ENCODE measurements at places on chromosomes 16 and 17.

DNA sequence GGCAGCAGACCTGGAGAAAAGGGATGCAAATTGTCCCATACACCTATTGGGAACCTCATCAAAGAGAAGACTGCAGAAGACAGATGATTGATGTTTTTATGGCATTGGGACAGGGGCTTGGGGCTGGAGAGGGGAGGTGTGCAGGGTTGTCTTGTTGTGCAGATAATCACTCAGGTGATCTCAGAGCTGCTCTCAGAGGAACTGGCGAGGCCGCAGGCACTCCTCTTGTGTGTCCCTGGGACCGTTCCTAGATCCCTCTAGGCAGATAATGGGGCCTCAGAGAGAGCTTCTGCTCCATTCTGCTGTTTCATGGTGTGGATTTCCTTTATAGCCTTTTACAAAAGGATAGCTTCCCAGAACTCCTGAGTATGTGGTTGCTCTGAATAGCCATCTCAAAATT, 1.6 kb downstream of the RNF213 start:
- no peak for DNase-seq

DNA sequence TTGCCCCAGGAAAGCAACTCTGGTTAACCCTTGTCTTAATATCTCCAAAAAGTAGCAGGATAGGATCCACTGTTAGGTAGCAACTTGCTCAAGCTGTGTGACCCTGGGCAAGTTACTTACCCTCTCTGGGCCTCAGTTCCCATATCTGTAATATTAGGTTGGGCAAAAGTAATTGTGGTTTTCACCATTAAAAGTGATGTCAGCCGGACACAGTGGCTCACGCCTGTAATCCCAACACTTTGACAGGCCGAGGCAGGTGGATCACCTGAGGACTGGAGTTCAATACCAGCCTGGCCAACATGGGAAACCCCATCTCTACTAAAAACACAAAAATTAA, 179.3 kb downstream of the FOXL1 start:
- no peak for DNase-seq

DNA sequence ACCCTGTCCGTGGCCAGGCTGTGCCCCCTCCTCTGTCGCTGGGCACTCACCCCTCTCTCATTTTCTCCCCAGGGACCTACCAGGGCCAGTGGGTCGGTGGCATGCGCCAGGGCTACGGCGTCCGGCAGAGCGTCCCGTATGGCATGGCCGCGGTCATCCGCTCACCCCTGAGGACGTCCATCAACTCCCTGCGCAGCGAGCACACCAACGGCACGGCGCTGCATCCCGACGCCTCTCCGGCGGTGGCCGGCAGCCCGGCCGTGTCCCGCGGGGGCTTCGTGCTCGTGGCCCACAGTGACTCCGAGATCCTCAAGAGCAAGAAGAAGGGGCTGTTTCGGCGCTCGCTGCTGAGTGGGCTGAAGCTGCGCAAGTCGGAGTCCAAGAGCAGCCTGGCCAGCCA, 41.9 kb downstream of the JPH3 start:
- DNase-seq, result no peak

GRCh38 chr17:29587591-29587990, 1.9 kb downstream of the GIT1 start:
- DNase-seq, result no peak

- peak; percentile 8 for DNase-seq
These were observed 2.7 kb downstream of the UTP18 start for GRCh38 chr17:51263006-51263405.

DNA sequence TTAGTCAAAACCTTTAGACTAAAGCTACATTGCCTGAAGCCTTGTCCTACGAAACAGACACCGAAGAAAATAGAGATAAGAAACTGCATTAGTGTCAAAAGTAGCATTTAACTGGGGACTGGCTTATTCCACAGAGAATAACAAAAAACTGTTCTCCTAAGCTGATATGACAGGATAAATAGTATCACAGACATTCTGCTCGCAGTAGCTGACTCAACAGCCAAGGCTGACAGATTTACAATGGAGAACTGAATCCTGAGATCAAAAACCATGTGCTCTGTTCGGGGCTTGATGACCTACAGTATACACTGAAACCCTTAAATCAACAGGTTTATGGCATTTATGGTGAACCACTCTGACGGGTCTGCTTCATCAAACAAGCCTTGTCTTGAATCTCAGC, 25.5 kb downstream of the ADAMTS18 start:
- no peak for DNase-seq

GRCh38 chr16:12170103-12171040, 193.8 kb downstream of the SNX29 start:
- peak; percentile 49 for DNase-seq

DNA sequence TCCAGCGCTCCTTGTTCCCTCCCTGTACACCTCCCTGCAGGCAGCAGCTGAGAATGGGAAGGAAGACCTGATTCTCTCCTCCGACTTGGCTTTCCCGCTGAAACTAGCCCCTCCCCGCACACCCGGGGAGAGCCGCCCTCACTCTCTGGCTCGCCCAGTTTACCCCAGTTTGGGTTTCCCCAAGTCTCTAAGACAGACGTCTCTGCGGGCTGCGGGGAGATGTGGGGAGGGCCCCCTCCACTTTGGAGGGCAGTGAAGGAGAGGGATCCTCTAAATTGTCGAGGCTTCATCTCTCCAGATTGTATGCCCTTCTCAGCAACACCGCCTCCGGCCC, 797 bp downstream of the GRB7 start:
- no peak for DNase-seq

GRCh38 chr16:67942510-67943255, 1.2 kb downstream of the LCAT start:
- no peak for DNase-seq

GRCh38 chr16:18797746-18798145, 3.6 kb downstream of the ARL6IP1 start:
- no peak for DNase-seq

GRCh38 chr17:33550261-33550660, 257.2 kb upstream of the ASIC2 start:
- no peak for DNase-seq

DNA sequence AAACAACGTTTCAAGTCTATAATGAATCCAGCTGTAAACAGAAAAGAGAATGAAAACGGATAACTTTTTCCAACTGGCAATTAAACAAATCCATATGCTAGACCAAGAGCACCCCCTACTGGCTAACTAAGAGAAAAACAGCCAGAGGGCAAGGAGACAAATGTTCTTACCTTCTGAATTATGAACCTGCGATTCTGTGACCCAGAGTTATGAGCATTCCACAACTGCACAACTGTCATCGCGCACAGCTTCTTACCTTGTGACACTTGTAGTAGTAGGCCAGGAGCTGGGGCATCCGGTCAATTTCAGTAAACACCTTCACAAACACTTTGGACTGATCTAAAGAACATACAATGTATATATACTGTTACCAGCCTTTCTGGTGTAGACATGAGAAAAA, 18.6 kb downstream of the COG7 start:
- peak; percentile 84 for DNase-seq

GRCh38 chr16:84378567-84378966, 10.2 kb downstream of the ATP2C2 start:
- DNase-seq, result no peak

- no peak for DNase-seq
These were observed 17.3 kb downstream of the RFFL start for GRCh38 chr17:35046245-35046644.

- no peak for DNase-seq
These were observed 26.9 kb downstream of the GPRC5B start for GRCh38 chr16:19857593-19858339.

DNA sequence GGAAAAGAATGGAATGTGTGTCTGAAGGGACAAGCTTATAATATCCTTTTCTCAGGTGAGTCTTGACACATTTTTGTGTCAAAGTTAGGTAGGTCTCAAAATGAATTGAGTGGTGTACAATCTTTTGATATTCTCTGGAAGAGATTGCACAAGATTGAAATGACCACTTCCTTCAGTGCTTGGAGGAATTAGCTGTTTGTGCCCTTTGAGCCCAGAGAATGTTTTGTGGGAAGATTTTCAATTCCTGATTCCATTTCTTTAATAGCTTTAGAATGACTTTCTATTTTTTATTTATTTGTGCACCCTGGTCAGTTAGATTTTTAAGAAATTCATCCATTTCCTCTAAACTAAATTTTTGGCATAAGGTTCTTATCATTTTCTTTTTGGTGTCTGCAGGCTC, 1.6 kb upstream of the CCL13 start:
- no peak for DNase-seq

DNA sequence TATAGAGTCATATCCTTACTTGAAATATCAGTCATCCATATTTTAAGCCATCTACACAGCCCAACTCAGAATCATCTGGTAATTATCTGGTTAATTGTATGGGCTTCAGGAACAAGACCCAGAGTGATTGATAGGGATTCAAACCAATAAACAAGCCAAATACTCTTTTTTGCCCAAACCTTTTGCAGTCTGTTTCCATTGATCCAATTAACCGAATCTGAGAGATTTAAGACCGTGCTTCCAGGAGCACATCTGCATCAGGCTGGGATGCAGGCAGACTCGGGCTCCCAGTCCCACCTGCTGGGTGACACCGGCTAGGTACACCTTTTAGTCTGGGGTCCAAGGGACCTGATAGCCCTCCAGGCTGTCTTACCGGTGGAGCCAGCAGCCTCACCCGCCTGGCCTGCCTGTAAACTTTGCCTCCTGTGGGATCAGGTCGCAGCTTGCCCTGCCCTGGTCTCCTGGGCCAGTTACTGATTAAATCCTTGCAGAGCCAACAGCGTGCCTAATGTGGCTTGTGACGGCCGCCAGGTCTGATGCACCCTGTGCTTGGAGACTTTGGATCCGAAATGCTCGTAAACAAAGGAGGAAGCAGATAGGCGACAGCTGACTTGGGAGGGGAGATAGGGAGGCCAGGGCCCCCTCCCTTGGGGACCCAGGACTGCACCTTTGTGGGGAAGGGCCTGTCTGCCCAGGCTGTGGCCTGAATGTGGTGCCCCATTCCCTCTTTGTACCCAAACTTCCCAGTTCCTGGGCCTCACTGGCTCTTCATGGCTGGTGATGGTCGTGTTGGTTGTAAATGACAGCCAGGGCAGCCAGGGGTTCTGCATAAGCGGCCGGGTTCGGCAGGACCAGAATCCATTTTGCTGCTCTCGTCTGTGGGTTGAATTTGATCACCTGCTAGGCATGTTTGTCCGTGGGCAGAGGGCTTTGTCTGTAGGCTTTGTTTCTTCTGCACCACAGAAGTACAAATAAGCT, 3.8 kb downstream of the CMIP start:
- no peak for DNase-seq

- DNase-seq, result no peak
These were observed 24.6 kb downstream of the JPH3 start for GRCh38 chr16:87626905-87627304.

DNA sequence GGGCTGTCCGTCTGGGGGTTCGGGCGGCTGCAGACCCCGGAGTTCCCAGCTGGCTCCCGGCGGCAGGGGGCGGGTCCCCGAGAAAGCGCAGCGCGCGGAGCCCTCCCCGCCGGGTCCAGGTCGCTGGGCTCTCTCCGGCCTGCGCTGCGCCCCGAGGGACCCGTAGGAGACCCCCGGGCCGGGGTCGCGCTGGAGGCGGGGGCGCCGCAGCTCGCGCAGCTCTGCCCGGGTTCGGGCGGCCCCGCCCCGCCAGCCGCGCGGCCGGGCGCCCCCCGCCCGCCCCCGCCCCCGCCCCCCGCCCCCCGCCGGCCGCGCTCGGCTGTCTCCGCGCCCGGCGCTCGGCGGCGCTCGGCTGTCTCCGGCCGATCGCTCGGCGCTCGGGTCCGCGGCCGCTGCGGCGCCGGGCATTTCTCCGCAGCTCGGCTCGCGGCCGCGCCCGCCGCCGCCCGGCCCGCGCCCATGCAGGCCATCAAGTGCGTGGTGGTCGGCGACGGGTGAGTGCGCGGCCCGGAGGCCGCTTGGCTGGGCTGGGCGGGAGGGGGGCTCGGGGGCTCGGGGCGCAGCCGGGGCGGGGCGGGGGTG, at the start of gene RAC3:
TSS of gene RAC3 (plus strand) at position 376 of the 582 bp plus-strand sequence. CDS start at position 460, 84 bp downstream.
- peak; percentile 41 for DNase-seq

DNA sequence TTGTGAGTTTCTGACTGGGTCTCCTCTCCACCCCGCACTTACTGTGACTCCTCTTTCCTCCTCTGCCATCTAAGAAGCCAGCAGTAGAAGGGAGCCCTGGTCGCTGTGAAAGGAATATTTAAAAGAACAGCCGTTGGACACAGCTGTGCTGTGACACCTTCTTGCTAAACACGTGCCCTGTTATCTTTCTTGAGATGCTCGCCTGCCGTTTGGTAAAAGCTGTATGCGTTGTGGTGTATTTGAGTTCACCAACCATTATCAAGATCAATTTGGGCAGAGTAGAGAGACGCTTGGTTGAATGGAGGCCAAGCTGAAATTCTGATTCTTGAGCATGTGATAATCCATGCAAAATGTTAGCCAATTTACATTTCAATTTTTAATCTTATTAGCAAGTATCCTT, 3.8 kb downstream of the GID4 start:
- no peak for DNase-seq

DNA sequence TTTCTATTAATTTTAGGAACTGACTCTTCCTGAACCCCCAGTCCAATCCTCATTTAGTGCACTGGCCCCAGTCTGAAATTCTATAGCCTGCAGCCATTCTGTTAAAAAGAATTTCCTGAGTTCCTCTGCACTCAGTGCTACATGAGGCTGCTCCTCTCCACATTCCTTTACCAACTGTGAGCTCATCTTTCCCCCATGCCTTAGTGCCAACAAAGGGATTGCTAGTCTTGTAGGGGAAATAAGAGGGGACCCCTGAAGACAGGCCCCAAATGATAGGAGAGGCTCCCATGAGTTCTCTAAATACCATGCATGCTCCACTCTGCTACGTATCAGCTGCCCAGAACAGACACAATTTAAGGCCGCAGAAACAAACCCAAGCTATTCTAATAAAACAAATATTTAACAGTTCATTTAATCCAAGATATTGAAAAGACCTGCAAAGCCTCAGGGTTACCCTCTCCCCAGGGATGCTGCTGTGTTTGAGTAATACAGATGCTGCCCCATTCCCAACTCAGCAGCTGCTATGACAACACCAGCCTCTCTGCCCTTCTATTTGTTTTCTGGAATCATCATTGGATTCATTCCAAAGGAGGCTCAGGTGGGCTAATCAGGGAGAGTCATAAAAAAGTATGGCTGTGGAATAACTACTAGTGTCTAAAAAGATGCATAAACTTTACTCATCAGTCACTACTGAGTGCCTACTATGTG, 228.5 kb downstream of the TOX3 start:
- DNase-seq, result no peak

DNA sequence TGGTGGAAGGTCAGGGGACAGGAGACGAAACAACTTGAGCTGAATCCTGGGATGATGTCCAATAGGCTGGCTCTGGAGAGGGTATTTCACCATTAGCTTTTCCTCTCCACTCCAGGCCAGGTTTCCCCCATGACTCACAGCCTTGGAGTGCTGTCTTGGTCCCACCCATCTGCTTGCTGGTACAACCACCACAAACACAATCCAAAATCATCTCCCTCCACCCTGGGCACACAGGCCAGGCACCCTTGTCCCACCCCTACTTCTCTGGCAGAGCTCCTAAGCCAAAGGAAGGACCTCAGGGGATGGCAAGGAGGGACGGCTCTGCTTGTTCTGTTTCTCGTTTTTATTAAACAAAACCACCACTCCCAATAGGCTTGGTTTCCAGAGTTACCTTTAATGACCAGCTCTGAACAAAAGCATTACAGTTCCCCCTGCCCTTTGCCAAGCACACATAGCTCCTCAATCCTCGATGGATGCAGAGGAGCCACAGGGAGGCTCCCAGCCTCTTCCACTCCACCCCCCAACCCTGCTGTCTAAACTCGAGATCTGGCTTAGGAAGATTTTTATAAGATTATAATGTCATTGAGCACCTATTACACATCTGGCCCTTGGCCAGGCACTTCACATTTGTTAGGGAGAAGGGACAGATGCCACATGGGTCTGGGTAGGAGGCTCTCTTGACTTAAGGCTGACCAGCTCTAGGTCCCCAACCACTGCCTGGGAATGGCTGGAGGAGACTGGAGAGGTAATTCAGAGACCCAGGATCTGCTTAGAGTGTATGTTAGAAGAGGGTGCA, 13.3 kb downstream of the CAVIN1 start:
- no peak for DNase-seq

Data from cardiac muscle cell (in vitro differentiated cells and primary cell).